8988T (cell line): ENCODE measurements at places on chromosomes 1 and 21.

- DNase-seq, result no peak
Observed at GRCh38 chr1:65097076-65097475, 50.9 kb upstream of the AK4 start.

DNA sequence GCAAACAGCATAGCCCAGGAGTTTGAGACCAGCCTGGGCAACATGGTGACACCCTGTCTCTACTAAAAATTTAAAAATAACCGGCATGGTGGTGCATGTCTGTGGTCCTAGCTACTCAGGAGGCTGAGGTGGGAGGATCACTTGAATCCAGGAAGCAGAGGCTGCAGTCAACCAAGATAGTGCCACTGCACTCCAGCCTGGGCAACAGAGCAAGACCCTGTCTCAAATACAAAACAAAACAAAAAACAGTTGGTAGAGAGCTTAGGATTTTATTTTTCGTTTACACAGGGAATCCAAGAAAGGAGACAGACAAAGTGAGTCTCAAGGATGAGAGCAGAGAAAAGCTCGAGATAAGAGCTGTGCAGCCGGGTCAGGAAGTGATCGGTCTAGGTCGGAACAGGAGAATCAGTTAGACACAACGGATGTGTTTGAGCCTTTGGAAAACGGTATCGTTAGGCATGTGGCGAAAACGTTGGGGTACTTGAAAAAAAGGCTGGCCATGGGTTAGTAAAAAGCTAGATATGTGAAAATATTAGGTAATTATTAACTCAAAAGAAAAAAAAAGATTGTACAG is 1.7 kb upstream of the MIB2 start:
- DNase-seq, result no peak

- no peak for DNase-seq
Observed at GRCh38 chr1:92441697-92442342, 44.9 kb downstream of the GFI1 start.

GRCh38 chr1:32266921-32267591 is 16.0 kb downstream of the LCK start:
- no peak for DNase-seq
